ENCODE measurements at places on chromosomes 7 and 10. TPM values are rescaled to one million over a fixed set of nuclear protein-coding genes. Genes with fewer than 3 reads are reported as not detected.

The FGFBP3 gene
- total RNA-seq, result 1.8 TPM

The EXOC4 gene
- total RNA-seq, result 103 TPM

GRCh38 chr10:126806498-126806897 is 98.7 kb upstream of the DOCK1 start:
- H3K36me3 ChIP-seq, result no peaks in the 10 kb centered on the region
- H3K4me3 ChIP-seq, result no peak overlapping the region
- H3K27ac ChIP-seq, result no peak overlapping the region
- no peaks in the 10 kb centered on the region for H3K27me3 ChIP-seq

The STOX1 gene
- total RNA-seq, result 0.10 TPM

The OR2A2 gene
- total RNA-seq, result not detected

The GOLGA7B gene
- total RNA-seq, result 0.04 TPM

- H3K27me3 ChIP-seq, result no peaks in the 10 kb centered on the region
- no peak overlapping the region for H3K27ac ChIP-seq
- H3K36me3 ChIP-seq, result peaks cover 7% of the 10 kb centered on the region
- no peak for DNase-seq
- H3K4me1 ChIP-seq, result no peaks in the 10 kb centered on the region
Observed at GRCh38 chr7:56009695-56010094, 41.5 kb downstream of the PSPH start.

GRCh38 chr10:68138526-68138925 is 29.2 kb downstream of the MYPN start:
- no peaks in the 10 kb centered on the region for H3K36me3 ChIP-seq
- DNase-seq, result no peak
- H3K4me3 ChIP-seq, result no peak overlapping the region
- peaks cover 9% of the 10 kb centered on the region for H3K27me3 ChIP-seq
- H3K27ac ChIP-seq, result no peak overlapping the region

The OSBPL3 gene
- total RNA-seq, result 33.3 TPM

- no peak for DNase-seq
- H3K27ac ChIP-seq, result peak overlapping the region; percentile 98
- H3K4me3 ChIP-seq, result peak overlapping the region; percentile 1
- H3K27me3 ChIP-seq, result no peaks in the 10 kb centered on the region
- peaks cover 90% of the 10 kb centered on the region for H3K4me1 ChIP-seq
Observed at GRCh38 chr7:142805350-142806021, 34.7 kb downstream of the PRSS2 start.

The COL1A2 gene
- total RNA-seq, result not detected

- H3K4me1 ChIP-seq, result peaks cover 73% of the 10 kb centered on the region
- peaks cover 33% of the 10 kb centered on the region for H3K36me3 ChIP-seq
- peak overlapping the region; percentile 35 for H3K27ac ChIP-seq
- peaks cover 3% of the 10 kb centered on the region for H3K27me3 ChIP-seq
Observed at GRCh38 chr10:62811159-62811875, 4.8 kb downstream of the EGR2 start.

The INHBA gene
- total RNA-seq, result not detected

DNA sequence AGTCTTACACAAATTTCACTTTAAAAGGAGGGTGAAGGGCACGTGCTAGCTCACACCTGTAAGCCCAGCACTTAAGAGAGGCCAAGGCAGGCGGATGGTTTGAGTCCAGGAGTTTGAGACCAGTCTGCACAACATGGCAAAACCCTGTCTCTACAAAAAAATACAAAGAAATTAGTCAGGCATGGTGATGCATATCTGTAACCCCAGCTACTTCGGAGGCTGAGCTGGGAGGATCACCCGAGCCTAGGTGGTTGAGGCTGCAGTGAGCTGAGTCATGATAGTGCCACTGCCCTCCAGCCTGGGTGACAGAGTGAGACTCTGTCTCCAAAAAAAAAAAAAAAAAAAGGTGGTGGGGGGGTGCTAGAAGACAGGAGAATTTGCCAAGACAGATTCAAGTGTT is 237.3 kb upstream of the KLF14 start:
- DNase-seq, result no peak
- H3K4me1 ChIP-seq, result peaks cover 59% of the 10 kb centered on the region
- peak overlapping the region; percentile 32 for H3K4me3 ChIP-seq
- H3K27me3 ChIP-seq, result no peaks in the 10 kb centered on the region

DNA sequence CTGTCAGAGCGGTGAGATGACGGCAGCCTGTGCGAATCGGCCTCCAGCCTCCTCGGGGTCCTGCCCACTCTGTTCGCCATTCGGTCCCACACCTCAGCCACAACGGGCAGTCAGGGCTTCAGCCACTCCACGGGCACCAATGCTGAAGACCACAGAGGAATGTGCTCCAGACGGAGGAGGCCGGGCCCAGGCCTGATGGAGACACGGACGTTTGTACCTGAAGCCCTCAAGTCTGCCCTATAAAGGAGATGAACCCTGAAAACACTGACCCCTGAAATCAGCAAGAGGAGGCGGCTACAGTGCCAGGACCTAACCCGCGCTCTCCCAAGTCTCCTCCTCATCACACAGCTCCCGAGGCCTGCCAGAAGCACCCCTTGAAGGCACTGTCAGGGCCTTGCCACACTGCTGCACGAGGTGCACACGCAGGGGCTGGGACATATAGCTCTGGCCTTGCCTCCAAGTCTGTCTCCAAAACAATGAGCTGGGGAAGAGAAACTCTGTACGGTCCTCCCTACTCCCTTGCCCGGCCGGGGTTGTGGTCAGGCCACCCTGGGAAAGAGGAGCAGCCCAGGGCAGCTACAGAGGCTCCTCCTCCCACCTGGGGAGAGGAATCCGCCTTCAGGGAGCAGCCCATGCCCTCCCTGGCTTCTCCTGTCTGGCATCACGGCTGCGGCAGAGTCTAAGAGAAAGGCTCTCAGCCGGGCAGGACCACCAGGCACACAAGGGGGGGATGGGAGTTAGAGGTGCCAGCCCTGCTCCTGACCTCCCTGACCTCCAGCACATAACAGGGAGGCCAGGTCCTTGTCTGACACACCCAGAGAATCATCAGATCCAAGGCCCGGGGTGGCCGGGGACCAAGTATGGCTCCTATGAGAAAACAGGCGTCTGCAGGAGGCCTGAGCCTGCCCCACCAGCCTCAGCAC is 310.1 kb downstream of the PTPRN2 start:
- no peak for DNase-seq

The GTF2IRD1 gene
- 1.6 TPM for total RNA-seq

The DOCK1 gene
- not detected for total RNA-seq

Data from activated B cell treated with CpG ODN at 0.5 μM for 24 hours (primary cell).